ENCODE measurements at places on chromosomes 16 and 17.

GRCh38 chr17:37368577-37368976, 7.2 kb upstream of the C17orf78 start:
- DNase-seq: no peak

GRCh38 chr16:27698266-27698665, 148.3 kb downstream of the KATNIP start:
- peak; percentile 73 for DNase-seq

GRCh38 chr17:8056232-8056975, 17.5 kb downstream of the ALOX15B start:
- DNase-seq: no peak

DNA sequence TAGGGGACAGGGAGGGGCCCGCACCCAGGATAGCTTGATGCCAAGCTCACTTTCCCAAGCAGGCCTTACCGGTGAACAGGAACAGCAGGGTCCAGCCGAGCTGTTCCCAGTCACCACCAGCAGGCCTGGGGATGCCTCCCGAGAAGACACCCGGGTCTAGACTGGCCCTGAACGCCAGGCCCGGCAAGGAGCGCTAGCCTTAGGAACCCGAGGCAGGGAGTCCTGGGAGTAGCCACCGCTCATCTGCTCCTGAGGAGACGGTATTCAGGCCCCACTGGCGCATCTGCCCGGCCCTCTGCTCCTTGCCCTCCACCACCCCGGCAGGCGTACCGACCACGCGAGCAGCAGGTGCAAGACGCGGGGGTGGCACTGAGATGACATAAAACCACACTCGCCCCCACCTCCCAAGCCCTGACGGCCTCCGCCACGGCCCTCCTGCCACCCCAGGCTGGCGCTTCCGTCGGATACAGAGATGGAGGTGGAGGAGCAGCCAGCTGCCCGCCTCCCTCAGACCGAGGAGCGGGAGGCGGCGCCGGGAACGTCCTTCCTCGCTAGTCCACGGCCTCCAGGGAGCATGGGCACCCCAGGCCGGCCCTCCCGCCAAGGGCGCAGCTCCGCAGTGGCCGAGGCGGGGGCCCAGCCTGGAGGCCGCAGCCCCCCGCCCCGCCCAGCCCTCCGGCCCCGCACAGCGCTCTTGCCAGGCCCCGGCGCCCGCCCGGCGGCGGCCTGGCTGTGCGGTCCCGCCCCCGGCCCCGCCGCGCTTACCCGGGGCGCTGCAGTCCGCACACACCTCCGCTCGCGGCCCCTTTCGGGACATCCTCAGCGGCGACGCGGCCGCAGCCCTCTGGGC, 661 bp downstream of the GIT1 start:
- peak; percentile 63 for DNase-seq

DNA sequence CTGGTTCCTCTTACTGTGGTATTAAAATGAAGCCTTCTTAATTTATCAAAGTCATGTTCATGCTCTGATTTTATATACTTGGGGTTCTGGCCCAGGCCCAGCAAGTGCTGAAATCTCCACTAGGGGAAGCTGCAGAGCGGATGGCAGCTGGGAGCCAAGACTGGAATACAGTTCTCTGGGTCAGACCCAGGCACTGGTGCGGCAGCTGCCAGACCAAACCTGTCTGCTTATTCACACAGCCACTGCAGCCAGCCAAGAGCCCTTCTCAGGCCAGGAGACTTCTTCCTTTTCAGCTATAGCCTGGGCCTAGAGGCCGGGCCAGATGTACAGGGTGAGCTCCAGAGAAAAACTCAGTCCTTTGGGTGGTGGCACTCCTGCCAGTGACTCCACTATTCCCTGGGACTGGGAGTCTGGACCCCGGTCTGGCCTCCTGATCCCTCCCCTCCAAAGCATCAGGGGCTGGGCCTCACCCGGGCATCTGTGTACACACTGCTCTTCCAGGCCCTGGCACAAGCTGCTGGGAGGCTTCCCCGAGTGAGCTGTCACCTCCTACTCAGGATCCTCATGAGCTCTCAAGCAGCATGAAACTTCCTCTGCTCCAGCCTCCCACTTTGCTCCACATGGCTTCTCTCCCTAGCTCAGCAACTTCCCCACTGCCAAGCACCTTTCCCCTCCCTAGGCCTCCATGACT, 24.4 kb downstream of the ATP6V0D1 start:
- no peak for DNase-seq

- no peak for DNase-seq
Measured at GRCh38 chr16:49488336-49488735, 114.7 kb downstream of the C16orf78 start.

DNA sequence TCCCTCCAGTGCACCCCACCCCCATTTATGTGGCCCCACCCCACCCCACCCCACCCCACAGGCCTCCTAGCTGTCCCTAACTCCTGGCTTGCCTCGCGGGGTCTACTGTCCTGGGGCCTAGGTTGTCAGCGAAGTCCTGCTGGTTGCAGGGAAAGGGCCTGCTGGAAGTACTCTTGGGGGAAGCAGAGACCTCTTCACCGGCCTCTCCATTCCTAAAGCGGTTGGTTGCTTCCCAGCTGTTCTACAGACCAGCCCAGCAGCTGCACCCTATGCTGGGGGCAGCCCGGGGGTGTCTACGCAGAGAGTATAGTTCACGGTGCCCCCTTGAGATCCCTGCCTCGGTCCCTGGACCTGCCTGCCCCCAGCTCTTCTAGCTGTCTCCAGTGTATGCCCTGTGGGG, 56.2 kb downstream of the BAIAP2 start:
- DNase-seq: no peak

GRCh38 chr16:75584108-75584507, 17.9 kb downstream of the GABARAPL2 start:
- no peak for DNase-seq

DNA sequence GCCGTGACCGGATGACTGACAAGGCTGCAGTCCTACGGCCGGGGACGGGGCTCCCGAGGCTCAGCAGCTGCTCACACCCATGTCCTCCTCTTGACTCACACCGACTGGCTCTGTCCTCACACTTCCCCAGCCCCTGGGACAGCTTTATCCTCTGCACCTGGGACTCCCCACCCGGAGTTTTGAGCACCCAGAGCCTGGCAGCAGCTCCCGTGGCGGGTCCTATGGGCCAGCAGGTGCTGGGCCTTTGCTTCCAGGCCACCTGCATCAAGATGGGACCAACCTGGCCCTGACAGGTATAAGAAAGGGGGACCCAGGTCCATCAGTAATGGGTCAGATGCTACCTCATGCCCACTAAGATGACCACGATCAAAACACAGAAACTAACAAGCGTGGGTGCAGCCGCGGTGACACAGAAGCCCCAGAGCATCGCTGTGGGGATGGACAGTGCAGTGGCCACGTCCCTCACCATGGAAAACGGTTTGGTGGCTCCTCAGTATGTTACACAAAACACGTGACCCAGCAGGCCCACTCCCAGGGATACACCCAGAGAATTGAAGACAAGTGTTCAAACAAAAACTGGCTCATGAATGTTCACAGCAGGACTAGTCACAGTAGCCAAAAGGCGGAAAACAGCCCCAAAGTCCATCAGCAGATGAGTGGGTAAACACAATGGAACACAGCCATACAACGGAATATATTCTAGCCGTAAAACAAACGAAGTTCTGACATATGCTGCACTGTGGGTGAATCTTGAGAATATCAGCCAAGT, 3.3 kb upstream of the NOTUM start:
- DNase-seq: no peak

DNA sequence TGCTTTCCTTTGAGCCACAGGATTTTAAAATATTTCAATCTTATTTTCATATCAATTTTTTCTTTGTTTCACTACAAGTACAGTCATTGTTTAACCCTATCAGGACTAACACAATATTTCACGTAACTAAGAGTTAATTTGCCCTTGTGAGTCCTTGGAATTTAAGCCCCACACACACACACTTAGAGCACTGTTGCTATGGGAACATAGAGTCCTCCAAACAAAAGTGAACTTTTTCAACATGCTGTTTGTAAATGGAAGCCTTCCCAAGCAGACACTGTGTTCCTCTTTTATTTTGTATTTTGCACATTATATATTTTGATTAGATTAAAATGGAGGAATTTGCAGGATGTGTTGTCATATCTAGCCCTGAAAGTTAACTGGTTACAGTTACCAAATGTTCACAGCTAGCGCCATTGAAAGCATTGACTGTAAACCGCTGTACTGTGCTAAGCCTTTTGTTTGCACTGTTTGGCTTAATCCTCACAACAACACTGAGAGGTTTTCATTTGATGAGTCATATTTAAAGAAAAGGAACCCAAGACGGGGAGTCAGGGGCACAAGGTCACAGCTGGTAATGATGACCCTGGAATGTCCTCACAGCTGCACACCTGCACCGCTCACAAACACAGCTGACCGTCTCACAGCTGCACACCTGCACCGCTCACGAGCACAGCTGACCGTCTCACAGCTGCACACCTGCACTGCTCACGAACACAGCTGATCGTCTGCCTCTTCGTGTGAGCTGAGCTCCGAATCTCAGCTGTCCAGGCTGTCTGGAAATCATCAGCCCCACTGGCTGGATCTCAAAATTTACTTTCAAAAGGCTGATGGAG, 6.3 kb downstream of the HSBP1 start:
- peak; percentile 74 for DNase-seq

DNA sequence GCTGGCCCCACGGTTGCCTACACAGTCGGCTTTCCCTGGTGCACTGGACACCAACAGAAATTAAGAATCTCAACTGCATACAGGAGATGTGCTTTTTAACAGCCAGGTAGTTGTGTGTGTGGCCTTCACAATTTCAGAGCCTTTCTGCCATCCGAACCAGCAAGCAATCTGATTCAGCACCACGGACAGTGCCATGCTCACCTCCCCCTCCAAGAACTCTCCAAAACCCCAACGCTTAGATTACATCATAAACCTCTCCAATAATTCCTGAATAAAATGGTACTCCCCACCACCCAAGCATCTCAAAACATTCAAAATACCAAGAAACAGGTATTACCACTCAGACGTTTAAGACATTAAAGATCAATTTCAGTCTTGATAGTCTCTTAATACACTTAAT, 31.8 kb downstream of the USP7 start:
- peak; percentile 83 for DNase-seq

DNA sequence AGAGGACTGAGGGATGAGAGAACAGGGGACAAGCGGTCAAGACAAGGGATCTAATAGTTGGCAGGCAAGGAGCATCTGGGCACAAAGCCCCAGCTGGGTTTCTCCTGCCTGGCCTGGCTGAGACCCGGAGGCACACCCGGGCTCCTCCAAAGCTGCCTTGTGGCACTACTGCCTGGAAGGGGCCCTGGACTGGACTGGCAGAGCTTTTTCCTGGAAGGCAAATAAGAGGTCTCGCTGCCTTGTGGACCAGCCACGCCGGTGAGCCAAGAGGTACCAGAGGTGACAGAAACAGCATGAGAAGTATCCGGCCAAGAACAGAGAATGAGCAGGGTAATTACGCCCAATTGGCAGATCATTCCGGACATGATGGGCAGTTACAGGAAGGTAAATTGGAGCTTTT, 64.6 kb downstream of the GTF3C1 start:
- no peak for DNase-seq

DNA sequence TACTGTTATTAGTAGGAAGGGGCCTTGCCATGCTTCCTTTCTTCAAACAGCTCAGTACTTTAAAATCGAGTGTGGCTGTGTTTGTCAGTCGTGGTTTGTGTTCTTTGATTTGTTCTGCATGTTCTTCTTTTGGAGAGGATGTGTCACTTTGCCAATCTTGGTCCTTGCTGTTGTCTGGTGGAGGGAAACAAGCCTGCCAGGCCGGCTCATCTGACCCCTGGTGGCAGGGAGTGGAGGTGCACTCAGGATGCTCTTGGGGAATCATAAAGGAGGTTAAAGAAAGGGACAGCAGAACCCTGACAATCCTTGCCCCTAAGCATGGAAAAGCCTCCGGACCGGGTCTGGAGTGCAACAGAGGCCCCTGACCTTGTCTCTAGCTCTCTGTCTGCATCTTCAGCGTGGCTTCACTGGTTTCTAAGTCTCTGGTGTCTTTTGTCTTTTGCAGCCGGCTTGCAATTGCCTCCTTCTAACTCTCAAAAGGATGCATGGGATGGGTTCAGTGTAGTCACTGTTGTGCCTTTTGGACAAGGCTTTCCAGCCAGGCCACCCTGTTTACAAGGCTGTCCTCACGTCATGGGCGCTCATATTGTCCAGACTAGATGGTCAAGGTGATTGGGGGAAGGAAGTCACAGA, 135.8 kb downstream of the WWOX start:
- peak; percentile 82 for DNase-seq

GRCh38 chr16:3155181-3155580, 20.4 kb downstream of the ZNF213 start:
- DNase-seq: no peak

- no peak for DNase-seq
Measured at GRCh38 chr16:57697896-57698537, 3.4 kb downstream of the DRC7 start.

- DNase-seq: no peak
Measured at GRCh38 chr16:22369221-22369811, 5.1 kb downstream of the CDR2 start.

GRCh38 chr16:79165079-79165478, 435.5 kb downstream of the MAF start:
- DNase-seq: peak; percentile 53

DNA sequence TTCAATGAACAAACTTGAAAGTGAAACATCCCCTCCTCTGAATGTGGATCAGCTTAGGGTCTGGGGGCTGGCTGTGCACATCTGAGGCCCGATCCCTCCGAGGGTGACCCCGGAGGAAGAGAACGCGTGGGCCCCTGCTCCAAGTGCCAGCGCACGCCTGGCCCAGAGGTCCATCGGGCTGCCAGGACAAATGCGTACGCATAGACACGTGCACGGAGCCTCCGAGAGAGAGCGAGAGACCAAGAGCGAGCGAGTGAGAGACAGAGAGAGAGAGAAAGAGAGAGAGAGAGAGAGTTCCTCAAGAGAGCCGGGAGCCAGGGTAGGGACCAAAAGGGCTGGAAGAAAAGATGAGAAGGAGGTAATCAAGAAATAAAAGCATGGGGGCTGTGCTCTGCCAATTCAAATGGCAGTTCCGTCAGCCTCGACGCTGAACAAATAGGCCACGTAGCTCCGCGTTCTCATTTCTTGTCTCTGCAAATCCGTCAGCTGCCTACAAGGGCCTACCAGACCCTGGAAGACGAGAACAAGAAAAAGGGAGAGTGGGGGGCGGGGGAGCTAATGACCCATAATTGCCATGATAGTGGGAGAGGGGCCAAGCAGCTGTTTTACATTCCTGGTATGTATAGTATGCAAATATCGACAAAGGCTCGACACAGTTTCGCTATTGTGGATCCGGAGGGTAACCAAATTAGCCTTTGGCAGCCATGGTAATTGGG, 435.3 kb upstream of the ZFHX3 start:
- DNase-seq: peak; percentile 91

DNA sequence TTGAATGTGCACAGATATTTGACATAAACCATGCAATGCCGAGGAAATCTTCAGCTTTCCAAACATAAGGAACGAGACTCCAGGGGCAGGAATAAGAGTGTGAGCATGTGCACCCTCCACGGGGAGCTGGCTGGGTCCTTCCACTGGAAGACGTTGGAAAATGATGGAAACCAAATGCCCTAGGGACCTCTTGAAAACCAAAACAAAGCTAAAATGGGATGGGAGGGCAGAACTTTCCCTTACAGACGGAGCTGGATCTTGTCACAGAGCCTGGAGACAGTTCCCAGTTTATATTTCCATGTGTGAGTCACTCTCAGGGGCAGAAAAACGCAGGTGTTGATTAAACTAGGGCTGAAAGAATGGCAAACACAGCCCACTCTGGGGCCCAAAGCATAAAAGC, 34.4 kb upstream of the DNAH17 start:
- DNase-seq: no peak

Measured in eye (tissue), 1 donor.